ENCODE measurements at places on chromosomes 5 and 9. TPM values are rescaled to one million over a fixed set of nuclear protein-coding genes. Genes with fewer than 3 reads are reported as not detected.

Gene AK6
- 12.6 TPM for total RNA-seq

Gene KIF20A
- total RNA-seq, result 0.27 TPM

DNA sequence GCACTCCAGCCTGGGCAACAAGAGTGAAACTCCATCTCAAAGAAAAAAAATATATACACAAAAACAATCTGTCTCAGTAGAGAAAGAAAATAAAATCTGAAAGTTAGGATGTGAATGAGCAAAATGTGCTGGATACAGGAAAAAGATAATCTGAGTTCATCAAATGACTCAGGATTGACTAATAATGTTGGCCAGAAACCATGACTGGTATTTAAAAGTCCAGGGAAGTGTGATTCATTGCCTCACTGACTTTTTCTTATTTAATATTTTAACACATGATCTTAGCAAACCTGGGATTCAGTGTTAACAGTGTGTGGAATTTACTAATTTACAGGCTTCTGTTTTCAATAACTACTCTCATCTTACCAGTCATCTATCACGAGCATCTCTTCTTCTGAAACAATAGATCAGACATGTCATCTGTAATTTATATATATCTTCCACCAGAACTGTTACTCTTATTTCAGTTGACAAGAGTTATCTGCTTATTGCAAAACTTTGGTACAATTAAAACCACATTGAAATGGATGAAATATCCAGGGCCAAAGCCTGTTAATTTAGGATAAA is 256.7 kb downstream of the CDH12 start:
- no peak for DNase-seq

- peak; percentile 66 for DNase-seq
Observed at GRCh38 chr9:113578882-113579282, 115.4 kb downstream of the RGS3 start.

Data from T-helper 17 cell (primary cell).